SK-MEL-5 (cell line): ENCODE measurements at places on chromosomes 7 and 10. TPM values are rescaled to one million over a fixed set of nuclear protein-coding genes. Genes with fewer than 3 reads are reported as not detected.
A peak's percentile ranks its signal among the peaks of the same experiment; 100 is the strongest.

DNA sequence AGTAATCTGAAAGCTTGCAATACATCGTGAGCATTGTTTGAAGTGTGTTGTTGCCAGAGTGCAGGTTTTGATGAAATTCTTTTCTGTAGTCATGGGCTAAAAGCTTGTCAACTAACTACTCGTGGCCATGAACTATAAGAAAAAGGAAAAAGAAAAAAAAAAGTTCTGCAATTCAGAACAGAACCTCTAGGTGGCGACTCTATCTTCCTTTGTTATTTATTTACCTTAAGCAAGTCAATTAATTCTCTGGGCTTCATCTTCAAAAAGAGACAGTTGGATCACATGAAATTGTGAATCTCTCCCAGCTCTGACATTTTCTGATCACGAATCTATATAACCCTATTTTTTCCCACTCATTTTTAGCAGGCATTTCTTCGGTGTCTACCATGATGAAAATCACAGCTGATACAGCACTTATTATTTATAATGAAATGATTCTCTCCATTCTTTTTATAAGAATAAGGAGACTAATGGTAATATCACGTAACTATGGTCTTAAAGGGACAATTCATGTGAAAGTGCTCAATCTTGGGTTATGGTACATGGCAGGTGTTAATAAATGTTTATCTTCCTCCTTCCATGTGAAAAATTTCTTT is 18.8 kb downstream of the TMEM196 start:
- peak; percentile 75 for DNase-seq

The NUDT5 gene
- total RNA-seq: 78.4 and 85.0 TPM in 2 replicates

GRCh38 chr10:79025199-79025832 is 43.5 kb upstream of the ZMIZ1 start:
- DNase-seq: no peak

DNA sequence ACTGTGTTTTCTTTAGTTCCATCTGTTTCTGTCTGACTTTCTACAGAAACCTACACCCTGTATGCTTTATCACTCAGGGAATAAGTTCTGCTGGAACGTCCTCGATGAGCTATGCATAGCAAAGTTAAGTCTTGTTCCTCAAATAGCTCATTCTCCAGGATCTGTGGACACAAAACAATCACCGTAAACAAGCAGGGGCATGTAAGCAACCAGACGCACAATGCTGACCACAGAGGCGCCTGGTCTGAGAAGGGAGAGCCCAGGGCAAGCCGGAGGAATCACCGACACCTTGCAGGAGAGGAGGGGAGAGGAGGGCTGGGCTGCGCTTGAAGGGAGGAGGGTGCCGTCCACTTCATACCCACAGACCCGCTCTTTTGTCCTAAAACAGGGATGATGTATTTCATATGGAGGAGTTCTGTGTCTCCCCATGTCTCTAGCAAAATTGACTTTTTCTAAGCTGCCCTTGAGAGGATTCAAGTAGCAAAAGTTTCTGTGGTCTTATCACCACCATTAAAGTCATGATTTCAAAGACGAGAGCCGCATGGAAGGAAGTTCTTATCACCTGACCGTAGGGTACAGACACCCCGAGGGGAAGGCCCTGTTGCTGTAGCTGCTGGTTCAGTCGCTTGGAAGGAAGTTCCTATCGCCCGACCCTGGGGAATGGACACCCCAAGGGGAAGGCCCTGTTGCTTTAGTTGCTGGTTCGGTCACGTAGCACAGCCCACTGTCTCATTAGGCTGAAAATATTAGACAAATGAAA is 14.3 kb downstream of the CALML3 start:
- DNase-seq: no peak

DNA sequence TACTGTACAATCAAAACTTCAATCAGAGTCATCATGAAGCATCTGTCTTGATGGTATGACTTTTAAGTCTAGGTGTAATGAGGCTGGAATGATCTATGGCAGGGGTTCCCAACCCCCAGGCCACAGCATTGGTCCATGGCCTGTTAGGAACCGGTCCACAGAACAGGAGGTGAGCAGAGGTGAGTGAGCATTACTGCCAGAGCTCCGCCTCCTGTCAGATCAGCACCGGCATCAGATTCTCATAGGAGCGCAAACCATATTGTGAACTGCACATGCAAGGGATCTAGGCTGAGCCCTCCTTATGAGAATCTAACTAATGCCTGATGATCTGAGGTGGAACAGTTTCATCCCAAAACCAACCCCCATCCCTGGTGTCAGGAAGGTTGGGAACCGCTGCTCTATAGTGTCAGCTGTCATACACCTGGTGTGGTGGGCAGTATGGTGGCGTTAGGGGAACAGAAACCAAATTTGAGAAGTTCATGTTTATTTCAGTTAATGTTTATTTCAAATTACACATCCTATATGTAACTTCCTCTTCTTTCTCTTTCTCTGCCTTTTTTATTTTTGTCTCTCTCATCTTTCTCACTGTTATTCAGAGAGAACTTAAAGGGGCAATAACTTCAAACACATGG is 432.6 kb downstream of the TNS3 start:
- DNase-seq: no peak

- DNase-seq: no peak
Measured at GRCh38 chr10:62814756-62815380, 1.3 kb downstream of the EGR2 start.

DNA sequence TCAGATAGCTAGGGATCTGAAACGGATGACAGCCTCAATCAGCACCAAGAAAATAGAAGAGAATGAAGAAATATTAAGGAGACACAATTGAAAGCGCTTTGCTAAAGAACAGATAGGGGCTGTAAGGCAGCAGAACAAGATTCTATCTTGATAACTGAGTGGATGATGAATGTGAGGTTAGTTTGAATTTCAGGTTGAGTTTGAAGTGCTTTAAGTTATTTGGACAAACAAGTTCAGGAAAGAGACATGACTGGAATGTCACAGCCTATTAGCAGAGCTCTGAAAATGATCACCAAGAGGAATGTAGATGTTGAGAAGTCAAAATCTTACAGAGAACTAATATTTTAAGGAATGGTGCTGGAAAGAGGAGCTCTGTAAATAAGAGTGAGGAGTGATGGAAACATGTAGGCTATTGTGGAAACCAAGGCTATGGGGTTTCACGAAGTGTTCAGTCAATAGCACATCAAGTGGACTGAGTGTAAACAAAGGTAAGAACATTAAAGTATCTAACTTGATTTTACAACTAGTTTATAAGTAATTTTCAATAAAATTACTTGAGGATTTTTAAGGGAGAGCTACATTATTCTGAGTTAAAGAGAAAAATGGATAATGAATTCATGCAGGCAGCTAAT is 61.6 kb downstream of the MEST start:
- no peak for DNase-seq

The OPN1SW gene
- total RNA-seq: not detected in 2 replicates
